Activated naive CD4-positive, alpha-beta T cell treated with Interleukin-2 at 50 U/mL for 16 hours (primary cell): ENCODE measurements at places on chromosomes 6 and 20.

DNA sequence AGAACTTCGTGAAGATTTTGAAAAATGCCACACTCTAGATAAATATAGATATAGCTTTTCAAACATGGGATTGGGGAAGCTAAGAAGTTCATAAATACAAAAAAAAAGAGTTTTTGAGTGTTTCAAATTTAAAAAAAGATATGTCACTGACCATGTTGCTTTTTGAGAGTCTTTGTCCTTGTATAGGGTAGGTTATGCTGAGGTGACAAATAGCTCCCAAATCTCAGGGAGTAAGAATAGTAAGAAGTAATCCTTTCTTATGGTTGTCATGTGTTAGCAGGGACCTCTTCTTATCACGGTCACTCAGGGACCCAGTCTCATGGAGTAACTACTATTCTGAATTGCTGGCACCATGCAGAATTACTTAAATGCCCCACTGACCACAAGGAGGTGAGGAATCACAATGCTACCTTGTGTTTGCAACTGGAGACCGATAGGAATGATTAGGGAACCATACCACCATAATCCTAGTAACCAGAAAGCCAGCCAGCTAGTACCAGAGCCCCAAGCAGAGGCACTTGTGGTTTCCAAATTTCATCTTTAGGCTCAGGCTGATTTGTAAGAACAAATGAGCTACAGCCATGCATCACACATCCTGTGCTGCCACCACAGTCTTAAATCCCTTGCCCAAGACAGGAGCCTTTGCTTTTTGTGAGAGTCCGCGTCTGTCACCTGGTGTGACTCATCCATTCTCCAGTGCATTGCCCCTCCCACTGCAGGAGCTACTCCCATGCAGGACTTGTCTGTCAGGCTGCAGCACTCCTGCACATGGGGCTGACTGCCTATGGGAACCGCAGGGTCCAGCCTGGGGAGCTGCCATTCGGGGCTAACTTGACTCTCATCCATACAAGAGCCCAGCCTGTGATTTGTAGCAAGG lies 42.4 kb upstream of the ADGRF4 start:
- DNase-seq = peak; percentile 4

- DNase-seq = no peak
Observed at GRCh38 chr20:41256516-41256915, 61.0 kb downstream of the ZHX3 start.

DNA sequence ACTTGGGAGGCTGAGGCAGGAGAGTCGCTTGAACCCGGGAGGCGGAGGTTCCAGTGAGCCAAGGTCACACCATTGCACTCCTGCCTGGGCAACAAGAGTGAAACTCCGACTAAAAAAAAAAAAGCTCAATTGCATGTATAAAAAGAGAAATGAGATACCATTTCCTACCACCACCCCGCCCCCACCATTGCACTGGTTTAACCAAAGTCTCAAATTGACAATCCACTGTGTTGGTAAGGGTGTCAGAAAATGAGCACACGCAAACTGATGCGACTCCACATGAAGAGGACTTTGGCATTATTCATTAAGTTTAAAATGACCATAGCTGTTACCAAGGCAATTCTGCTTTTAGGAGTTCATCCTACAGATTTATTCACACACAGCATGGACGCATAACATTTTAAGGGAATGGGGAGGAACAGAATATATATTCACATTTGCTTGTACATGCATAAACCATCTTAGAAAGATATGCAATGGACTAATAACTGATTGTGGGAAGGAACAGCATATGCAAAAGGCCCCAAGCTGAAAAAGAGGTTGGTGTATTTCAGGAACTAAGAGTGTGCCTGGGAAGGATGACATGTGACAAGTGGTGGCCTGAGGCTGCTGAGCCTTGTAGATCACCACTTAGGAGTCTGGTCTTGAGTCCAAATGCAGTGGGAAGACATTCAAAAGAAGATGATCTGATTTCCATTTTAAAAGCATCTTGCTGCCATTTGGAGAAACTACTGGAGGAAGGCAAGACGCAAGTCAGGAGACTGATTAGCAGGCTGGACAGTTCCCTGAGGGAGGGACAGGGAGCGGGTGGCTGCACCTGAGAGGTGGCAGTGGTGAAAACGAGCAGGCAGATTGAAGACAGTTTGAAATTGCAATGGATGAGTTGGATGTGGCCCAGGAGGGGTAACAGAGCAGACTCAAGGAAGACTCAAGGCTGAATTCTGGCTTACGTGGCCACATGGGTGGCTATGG lies 37.2 kb upstream of the PTPN1 start:
- no peak for DNase-seq

DNA sequence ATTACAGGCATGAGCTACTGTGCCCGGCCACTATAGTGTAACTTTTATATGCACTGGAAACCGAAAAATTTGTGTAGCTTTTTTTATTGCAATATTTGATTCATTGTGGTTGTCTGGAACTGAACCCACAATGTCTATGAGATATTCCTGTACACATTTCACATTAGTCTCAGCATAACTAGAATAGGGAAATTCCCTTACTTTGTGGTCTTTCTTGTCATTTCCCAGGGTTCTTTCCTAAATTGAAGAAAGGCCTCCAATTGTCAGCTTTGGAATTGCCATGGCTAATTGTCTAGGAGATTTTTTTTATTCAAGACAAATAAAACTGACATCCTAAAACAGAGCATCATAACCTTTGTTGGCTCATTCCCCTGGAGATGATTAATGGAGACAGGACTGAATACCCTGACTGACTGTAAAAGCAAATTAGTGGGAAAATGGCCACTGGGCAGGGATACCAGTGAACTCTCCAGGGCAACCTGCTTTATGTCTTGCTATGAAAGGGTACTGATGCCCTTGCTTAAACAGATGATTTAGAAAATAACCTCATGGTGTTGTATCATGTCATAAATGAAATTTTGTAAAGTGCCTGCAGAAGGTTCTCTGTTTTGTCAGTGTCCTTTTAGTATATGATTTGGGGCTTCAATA lies 576.9 kb downstream of the RFPL4B start:
- DNase-seq = no peak

- no peak for DNase-seq
Observed at GRCh38 chr6:54286141-54286540, 22.1 kb upstream of the TINAG start.

DNA sequence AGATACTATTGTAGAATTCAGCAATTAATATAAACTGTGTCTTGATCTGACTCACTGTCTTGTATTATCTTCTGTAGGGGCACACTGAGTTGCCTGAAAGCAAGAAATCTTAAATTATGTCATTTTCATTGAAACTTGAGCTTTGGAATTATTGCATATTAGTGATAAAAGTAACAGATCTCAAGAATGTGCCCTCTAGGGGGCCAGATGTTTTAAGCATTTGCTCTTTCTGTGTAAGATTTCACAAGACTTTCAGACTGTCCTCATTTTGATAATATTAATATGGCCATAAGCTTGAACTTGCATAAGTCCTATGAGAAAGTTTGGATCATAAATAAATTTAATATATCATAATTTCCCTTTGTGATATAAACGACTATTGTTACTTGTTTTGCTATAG lies 55.5 kb upstream of the MYO6 start:
- no peak for DNase-seq

DNA sequence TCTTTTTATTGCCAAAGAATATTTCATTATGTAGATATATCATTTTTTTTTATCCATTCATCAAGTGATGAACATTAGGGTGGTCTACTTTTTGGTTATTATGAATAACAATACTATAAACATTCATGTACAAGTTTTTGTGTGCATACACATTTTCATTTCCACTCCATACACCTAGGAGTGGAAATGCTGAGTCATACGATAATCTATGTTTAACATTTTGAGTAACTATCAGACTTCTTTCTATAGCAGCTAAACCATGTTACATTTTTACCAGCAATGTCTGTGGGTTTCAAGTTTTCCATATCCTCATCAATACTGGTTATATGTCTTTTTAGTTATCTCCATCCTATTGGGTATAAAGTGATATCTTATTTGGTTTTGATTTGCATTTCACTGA lies 65.7 kb downstream of the PRSS35 start:
- DNase-seq = no peak

GRCh38 chr20:46215913-46216707 lies 92.2 kb downstream of the CDH22 start:
- no peak for DNase-seq

- no peak for DNase-seq
Observed at GRCh38 chr6:119481976-119482375, 132.4 kb upstream of the MAN1A1 start.

DNA sequence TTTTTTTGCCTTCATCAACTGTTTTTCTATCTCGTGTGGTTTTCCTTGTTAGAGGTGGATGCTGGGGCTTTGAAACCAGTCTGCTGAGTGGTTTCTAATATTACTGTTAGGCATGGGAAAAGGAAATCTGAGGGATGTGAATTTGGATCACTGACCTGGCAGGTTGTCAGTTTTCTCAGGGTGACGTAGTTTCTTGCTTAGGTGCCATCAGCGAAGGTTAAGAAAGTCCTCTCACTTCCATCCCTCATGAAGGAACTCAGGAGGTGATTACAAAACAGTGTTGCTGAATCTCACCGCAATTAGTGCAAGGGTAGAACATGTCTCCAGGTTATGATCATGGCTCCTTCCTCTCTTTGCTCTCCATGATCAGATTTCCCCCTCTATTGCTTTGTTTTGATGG lies 135.9 kb downstream of the SOX4 start:
- DNase-seq = no peak

GRCh38 chr6:1850121-1850839 lies 240.6 kb downstream of the FOXC1 start:
- no peak for DNase-seq

GRCh38 chr20:5447188-5447587 lies 130.4 kb upstream of the PROKR2 start:
- no peak for DNase-seq

DNA sequence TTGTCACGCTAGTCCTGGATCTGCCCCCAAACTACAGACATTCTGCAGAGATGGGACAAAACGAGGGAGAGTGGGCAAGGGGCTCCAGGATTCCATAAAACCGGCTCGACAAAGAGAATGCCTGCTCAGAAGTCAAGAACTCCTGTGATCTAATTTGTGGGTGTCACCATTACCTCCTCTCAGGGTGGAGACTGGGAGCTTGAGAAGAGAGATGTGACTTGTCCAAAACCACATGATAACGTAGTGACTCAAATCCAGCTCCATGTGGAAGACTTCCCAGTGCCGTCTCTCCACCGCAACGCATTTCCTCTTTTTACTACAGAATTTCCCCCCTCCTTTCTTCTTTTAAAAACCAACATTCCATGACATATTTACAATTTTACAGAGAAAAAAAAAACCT lies 44.3 kb downstream of the TRERF1 start:
- peak; percentile 12 for DNase-seq

GRCh38 chr6:47631269-47631772 lies 67.1 kb upstream of the ADGRF4 start:
- no peak for DNase-seq
